ENCODE measurements at places on chromosomes 2 and 18.

GRCh38 chr18:62713651-62714247 is 1.6 kb upstream of the PHLPP1 start:
- DNase-seq = no peak

DNA sequence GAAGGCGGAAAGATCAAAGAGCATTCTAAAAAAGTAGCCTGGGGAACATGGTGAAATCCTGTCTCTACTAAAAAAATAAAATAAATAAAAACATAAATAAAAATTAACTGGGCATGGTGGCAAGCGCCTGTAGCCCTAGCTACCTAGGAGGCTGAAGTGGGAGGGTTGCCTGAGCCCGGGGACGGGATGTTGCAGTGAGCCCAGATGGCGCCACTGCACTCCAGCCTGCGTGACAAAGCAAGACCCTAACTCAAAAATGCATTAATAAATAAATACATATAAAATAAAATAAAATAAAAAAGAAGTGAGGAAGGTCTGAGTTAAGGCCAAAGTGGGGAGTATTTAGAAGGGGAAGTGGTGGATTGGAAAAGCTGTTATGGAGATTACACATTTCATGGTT is 1.3 kb upstream of the PSMD14 start:
- no peak for DNase-seq

DNA sequence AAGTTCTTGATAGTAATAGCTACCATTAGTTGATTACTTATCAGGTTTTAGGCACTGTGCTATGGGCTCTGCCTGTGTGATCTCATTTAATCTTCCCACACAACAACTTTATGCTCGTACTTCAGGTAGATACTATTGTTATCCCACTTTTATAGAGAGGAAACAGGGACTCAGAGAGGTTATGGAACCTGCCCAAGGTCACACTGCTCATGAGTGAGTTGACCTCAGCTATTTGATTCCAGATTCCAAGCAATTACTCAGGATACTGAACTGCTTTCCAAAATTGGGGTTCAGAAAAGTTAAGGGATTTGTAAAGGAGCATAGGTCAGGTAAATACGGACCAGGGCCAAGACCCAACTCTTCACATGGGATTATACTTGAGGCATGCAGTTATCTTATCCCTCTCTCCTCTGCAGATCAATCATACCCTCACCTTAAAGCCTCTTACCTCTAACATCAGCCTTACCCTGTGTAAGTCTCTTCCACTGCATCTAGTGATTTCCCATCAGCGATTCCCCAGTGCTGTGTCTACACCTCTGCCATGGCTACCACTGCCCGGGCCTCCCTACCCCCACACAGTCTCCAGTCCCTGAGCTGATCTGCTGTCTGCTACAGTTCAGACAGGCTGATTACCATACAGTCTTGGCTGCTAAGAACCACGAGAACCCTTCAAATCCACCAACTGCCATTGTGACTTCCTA is 74.4 kb downstream of the ANTXR1 start:
- no peak for DNase-seq

GRCh38 chr18:76464281-76465259 is 30.5 kb downstream of the ZNF516 start:
- no peak for DNase-seq

DNA sequence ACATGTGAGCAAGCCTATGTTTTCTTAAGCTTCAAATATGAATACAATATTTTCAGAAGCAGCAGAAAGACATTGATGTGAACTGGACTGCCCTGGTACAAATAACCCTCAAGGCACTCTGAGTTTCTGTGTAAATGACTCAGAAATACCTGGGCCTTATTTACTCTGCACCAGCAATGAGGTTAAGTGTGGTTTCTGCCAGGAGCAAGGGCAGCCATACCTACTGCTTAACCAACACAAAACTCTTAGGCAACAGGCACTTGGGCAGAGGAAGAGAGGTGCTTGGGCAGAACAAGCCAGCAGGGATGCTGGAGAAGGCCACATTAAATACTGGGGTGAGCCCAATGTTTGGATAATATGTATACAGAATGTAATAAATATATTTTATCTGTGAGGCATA is 29.4 kb upstream of the ARL5A start:
- no peak for DNase-seq

DNA sequence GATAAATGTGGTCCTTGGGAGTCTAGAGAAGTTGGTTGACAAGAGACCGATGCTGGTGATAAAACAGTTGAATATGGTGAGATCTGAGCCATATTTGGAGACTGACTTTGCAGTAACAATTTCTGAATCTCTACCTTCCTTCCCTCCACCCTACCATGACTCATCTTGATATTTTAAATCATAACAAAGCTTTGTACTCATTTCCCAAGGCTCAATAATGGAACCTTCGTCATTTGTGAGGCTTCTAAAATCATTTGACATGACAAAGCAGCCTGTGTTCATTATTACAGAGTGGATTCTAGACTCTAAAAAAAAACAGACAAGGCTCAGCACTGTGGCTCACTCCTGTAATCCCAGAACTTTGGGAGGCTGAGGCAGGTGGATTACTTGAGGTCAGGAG is 38.5 kb upstream of the PDCL3 start:
- no peak for DNase-seq

DNA sequence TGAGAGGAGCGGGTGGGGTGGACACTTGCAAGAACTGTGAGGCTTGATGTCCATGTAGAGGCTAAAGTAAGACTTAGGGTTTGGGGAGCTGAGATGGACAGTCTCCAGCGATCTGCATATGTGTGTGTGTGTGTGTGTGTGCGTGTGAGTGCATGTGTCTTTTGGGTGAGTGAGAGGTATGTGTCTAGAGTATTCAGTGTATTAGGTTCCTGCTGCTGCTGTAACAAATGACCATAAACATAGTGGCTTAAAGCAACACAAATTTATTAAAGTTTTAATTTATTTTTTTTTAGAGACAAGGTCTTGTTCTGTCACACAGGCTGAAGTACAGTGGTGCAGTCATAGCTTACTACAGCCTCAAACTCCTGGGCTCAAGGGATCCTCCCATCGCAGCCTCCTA is 155.4 kb upstream of the SPRED2 start:
- DNase-seq = no peak

DNA sequence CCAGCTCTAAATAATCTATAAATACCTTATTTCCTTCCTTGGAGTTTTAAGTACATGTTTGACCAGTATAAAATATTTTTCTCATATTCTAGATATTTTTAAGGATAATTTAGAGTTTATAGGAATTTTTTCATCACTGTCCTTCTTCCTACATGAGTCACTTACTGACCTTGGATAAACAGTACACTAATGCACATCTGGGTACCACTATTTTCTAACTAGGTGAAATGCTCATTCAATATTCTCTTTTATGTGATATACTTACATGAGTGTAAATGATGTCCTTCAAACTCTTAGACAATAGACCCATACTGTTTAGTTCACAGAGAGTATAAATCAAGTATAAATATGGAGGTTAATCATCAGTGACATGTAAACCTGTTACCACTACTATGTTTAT is 1574.2 kb upstream of the ACVR2A start:
- no peak for DNase-seq

DNA sequence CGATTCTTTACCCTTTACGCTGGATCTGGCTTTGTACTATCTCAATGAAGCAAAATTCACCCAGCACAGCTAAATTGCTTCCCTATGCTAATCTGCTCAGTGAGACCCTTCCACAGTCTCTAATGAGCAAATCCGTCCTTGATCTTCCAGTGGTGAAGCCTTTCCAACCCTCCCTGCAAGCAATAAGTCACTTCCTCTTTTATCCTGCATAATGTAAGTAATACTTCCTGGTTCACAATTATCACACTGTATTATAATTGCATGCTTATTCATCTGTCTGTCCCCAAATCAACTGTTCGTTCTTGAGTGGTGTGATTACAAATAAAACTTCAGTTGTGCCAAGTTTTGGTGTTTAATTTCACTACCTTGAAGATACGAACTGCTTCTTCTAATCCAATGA is 404.0 kb downstream of the ADCYAP1 start:
- DNase-seq = no peak

GRCh38 chr2:98647636-98648035 is 39.2 kb downstream of the UNC50 start:
- DNase-seq = no peak

DNA sequence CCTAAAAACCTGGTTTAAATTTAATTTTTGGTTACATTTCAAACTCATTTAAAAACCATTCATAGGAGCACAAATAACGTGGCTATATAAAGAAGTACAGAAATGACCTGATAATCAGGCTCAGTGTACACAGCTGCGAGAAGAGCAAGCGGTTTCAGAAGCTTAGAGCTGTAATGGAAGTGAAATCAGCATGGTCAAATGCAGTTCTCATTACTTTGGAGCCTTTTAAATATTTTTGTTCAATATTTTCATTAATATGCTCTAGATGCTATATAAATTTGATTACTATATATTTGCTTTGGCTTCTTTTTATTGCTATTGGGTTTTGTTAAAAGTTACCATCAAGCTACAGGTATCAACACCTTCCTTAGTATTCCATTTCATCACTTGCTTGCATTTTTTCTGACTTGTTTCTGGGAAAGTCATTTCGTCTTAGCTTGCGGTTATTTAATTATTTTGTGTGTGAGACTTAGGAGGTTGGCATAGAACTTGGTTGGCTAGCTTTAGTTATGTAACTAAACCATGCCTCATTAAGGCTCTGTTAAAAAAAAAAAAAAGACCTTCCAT is 58.7 kb downstream of the AFTPH start:
- no peak for DNase-seq

DNA sequence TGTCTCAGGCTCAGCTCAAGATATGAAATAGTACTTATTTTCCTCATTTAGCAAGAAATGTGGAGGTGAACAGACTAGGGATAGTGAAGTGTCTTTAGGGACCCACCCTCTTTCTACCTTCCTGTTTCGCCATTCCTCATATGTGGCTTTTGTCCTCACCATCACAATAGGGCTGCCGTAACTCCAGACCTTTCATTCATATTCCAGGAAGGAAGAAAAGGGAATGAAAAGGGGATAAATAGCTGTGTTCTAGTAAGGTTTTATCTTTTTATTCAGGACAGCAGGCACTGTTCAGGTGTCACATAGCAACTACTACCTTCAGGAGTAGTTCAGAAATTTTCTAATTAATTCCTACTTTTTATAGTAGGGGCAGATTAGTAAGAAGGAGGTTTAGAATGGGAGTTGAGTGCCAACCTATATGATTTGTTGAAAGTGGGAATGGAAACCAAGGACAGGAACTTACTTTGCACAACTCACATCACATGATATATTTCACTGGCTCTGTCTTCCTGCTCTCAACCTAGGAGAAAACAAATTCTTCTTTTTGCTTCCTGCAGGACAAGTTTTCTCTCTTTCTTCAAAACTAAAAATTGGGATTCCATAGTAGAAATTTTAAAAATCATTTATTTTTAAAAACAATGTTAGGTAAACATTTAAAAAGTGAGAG is 36.0 kb upstream of the HDAC4 start:
- DNase-seq = no peak

GRCh38 chr2:166334805-166335204 is 40.9 kb downstream of the SCN9A start:
- no peak for DNase-seq

GRCh38 chr2:104859291-104859765 is 5.4 kb downstream of the POU3F3 start:
- DNase-seq = no peak

DNA sequence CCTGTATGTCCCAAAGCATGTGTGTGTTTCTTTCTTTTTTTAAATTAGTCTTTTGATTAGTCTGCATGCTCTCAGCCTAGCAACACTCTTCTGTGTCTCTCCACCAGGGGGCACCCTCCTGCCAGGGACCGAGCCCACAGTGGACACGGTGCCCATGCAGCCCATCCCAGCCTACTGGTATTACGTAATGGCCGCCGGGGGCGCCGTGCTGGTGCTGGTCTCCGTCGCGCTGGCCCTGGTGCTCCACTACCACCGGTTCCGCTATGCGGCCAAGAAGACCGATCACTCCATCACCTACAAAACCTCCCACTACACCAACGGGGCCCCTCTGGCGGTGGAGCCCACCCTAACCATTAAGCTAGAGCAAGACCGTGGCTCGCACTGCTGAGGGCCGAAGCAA is 93.8 kb downstream of the NRP2 start:
- no peak for DNase-seq

GRCh38 chr2:65554765-65555591 is 122.6 kb upstream of the SPRED2 start:
- no peak for DNase-seq

DNA sequence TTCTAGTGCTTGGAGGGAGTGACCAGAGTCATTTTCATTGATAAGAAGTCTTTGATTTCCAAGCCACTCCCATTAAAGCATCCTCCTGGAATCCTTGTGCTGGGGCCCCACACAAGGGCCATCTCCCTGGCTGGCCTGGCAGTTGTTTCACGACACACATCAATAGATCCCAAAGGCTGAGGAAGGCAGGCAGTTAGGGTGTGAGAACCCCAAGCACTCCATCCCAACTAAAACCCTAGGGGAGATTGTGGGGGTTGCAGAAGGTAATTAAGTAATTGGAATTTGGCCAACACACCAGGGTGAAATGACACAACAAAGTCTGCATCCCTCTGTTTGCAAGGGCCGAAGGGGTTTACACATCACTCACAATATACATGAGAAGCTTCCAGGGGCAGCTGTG is 578.1 kb upstream of the SYT4 start:
- DNase-seq = no peak

GRCh38 chr18:57210107-57210715 is 63.3 kb downstream of the BOD1L2 start:
- no peak for DNase-seq

DNA sequence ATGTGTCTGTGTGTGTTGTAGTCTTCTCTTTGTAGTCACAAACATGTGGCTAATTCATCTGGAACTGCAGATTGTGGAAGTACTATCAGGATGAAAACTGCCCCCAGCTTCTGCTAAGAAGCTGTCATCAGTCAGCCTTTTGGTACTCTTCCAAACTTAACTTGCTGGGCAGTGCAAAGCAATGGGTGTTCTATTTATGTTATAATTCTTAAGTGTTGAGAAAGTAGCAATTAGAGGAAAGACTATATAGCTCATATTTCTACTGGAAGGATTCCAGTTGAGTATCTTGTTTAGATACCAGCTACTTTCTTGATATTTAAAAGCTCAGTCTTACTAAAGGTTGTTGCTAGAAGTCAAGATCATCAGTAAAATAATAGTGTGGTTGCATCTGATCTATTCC is 52.1 kb downstream of the SLC38A11 start:
- no peak for DNase-seq

- no peak for DNase-seq
These were observed 1.4 kb downstream of the CERKL start for GRCh38 chr2:181655519-181655918.

- no peak for DNase-seq
These were observed 238.5 kb upstream of the FANCL start for GRCh38 chr2:58479535-58480140.

Data from stimulated activated CD8-positive, alpha-beta memory T cell treated with anti-CD3 and anti-CD28 coated beads, Interleukin-2, amount 100 ng/mL, for 1 hour (primary cell).